ENCODE measurements at places on chromosomes 12 and 14.

DNA sequence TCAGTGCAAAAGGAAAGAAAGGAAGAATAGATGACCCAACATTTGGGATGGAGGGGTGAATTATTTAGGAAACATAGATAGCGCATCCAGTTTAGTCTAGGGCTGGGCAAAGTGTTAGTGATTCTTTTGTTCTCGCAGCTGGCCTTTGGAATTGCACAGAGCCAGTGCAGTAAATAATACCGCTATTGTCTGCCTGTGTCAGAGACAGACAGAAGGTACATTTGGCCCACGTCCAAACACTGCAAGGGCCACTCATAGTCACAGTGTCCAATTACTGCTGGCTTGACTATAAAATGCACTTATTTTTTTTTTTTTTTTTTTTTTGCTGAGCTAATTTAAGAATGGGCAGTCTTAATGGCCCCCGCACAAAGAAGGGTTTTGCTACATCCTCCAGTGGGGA, 638.6 kb downstream of the BCL11B start:
- DNase-seq = no peak

DNA sequence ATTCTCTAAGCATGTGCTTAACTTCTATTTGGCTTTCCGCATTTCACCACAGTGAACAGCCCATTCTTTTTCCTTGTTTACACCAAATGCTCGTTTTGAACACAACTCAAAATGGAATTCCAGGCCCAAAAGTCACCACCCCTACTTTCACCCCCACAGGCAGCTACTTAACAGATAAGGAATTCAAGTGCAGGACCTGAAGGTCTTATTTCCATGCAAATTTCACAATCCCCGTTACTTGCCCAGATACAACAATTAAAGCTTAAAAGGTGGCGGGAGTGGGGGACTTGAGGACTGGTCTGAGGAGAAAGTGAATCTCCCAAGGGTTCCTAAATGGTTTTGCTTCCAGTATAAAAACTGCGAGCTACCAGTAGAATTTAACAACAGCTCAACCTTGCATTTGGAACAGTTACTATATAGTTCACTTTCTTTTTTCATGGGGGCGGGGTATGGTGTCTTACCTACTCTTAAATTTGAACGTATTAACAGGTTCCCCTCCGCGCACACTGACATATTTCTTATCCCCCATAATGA, 3.7 kb downstream of the USP44 start:
- DNase-seq = peak; percentile 71

DNA sequence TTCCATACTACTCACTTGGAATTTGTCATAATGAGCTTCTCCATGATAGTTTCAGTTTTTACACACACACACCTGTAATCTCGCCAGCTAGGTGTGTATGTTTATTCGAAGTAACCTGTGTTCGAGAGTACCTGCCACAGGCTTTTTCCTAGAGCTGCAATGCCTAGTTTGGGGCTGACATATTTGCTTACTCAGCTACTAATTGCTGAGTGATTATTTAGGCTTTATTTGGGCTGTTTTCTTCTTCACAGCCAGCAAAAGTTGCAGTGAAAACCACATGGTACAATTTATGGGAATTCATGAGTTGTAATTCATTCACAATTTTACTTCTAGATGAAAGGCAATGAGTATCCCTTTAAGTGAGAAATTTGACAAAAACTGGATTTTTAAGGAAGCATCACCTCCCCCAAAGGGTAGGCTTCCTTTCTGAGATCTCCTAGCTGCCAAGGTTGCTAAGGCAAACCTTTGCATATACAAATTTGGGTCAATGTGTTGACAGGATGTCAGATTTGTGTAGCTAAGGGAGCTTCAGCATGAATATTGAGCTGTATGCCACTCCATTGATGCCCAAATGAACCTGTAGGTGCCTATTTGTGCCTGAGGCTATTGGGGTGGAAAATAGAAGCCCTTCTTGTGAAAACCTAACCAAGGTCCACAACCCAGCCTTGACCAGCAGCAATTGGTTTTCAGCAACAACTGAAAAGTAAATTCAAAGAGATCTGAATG, 108.7 kb upstream of the OTX2 start:
- no peak for DNase-seq

GRCh38 chr12:95002754-95003153, 743 bp downstream of the NDUFA12 start:
- DNase-seq = no peak

GRCh38 chr14:106067935-106068334, 541.6 kb downstream of the TMEM121 start:
- DNase-seq = no peak

GRCh38 chr14:69538766-69539165, 35.9 kb downstream of the CCDC177 start:
- no peak for DNase-seq

DNA sequence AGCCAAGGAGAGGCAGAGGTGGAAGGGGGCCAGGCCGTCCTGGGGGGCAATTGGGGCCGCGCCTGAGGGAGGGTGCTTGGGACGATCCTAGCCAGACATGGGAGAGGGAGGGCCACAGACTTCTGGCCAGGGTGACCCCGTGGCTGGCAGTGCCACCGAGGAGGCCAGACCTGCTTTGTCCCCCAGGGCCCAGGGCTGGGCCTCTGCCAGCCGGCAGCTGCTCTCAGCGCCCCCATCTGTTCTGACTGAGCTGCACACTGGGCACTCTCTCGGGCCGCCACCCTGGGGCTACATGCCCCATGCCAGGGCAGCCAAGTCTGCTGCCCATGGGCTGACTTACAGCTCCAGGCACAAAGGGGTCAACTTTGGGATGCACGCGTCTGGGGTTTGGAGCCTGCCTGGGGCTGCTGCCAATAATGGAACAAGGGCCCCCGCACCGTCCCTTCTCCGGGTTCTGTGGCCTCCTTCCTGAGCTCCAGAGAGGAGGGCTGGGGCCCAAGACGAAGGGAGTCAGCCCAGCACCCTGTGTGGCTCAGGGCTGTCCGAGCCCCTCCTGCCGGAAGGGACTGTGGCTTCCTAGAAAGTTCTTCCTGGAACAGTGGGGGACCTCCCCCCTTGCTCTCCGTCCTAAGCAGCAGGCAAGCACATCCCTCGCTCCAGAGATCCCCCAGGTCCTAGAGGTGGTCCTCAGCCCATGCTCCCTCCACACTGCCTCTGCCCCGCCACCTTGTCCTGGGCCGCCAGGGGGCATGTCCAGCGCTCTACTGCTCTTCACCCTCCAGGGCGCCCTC, 1.1 kb downstream of the ADSS1 start:
- peak; percentile 69 for DNase-seq

DNA sequence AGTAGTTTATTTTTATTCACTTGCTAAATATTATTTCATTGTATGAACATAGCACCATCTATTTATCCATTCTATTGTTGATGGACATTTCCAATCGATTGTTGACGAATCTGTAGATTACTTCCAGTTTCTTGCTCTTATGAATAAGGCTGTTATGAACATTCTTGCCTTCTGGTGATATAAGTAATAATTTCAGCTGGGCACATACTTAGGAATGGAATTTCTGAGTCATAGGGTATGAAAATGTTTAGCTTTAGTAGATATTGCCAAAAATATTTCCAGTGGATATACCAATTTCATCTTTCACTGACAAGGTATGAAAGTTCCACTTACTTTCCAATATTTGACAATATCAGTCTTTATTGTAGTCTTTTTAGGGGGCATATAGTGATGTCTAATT, 468.5 kb downstream of the ETNK1 start:
- no peak for DNase-seq

GRCh38 chr14:91253795-91254323, 9.4 kb upstream of the GPR68 start:
- peak; percentile 65 for DNase-seq

DNA sequence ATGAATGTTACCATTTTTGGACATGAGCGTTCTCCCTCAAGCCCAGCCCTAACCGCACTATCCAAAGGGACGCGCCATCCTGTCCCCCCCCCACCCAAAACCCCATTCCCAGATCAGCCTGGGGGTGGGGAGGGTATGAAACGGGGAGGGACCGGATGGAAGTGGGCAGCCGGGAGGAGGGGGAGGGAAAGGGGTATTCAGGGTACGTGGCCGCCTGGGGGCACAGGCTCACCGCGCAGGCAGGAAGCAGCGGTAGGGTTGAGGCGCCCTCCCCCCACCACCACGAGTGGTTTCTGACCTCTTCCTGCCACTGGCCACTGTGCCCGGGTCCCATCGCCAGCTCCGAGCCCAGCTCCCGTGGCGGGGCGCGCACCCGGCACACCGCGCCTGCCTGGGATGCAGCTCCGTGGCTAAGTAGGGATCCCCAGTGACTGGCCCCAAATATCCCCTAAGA, 1.4 kb downstream of the ACTN1 start:
- no peak for DNase-seq

DNA sequence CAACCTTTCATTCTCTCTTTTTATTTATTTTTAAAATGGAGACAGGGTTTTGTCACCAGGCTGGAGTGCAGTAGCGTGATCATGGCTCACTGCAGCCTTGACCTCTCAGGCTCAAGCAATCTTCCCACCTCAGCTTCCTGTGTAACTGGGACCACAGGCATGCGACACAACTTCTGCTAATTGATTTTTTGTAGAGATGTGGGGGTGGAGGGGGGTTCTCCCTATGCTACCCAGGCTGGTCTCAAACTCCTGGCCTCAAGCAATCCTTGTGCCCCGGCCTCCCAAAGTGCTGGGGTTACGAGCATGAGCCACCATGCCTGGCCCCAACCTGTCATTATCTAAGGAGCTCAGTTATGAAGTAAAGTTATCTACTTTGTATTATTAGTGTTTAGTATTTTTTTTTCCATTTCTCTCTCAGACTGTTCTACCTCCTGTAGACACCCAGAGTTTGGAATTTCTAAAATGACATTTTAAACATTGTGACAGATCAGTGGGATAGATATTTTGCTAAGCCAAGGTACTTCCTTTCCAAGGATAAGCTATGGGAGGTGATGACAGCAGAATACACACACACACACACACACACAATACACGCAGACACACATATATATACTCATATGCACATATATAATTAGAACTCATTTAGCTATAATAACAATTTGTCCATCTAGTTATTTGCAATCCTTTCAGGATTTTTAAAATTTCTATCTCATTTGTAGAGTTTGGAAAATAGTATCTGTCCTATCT, 2.1 kb upstream of the USP44 start:
- DNase-seq = no peak

DNA sequence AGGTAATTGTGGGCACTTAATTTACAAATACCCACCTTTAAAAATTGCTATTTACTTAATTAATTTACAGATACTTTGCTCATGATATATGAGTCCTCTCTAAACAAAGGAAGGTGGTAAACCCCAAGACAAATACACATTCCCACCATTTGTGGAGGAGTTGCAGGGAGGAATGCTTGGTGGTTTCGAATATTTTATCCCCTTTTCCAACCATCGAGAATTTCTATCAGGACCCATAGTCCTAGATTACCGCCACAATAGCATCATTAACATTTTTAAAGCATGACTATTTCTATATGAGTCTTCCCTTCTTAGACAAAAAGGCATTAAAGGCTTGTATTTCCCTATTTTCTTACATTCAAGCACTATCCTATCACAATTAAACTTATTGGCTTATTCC, 34.2 kb upstream of the PLEKHA5 start:
- DNase-seq = no peak

GRCh38 chr12:116714175-116714574, 23.7 kb downstream of the SPRING1 start:
- DNase-seq = no peak

DNA sequence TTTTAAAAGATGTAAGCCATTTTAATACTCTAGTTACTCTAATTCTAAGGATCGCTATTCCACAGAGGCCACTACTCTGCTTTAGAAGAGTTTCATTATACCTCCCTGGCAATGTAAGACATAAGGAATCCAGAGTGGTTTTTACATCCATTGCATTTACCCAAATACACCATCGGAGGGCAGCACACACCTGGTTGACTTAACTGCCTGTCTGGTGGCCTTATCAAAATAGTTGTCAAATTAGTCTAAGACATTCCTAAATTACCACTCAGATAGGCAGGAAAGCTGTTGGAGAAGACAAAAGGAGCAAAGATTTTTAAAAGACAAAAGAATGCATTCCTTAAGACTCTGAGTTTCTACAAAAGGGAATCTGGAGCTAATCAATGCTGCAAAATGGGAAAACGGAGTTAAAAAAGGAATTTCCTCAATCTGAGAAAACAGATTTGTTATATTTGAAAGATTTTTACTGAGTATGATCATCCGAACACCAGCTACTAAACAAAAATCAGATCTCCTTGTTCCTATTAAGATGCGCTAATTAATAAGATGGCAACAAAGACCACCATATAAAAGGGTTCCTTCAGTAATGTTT, 33.8 kb upstream of the FGD4 start:
- DNase-seq = peak; percentile 18

- no peak for DNase-seq
Measured at GRCh38 chr12:108629824-108630476, 3.7 kb downstream of the SELPLG start.

DNA sequence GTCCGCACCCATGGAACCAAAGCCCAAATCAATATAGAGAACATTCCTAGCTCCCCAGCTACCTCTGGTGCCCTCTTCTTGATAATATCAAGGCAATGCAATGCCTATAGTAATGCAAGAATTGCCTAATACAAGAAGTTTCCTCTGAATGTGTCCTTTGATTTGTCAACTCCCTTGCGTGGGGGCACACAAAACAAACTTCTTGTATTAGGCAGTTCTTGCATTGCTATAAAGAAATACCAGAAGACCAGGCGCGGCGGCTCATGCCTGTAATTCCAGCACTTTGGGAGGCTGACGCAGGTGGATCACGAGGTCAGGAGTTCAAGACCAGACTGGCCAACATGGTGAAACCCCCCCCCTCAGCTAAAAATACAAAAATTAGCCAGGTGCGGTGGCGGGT, 10.4 kb upstream of the ITPK1 start:
- no peak for DNase-seq

DNA sequence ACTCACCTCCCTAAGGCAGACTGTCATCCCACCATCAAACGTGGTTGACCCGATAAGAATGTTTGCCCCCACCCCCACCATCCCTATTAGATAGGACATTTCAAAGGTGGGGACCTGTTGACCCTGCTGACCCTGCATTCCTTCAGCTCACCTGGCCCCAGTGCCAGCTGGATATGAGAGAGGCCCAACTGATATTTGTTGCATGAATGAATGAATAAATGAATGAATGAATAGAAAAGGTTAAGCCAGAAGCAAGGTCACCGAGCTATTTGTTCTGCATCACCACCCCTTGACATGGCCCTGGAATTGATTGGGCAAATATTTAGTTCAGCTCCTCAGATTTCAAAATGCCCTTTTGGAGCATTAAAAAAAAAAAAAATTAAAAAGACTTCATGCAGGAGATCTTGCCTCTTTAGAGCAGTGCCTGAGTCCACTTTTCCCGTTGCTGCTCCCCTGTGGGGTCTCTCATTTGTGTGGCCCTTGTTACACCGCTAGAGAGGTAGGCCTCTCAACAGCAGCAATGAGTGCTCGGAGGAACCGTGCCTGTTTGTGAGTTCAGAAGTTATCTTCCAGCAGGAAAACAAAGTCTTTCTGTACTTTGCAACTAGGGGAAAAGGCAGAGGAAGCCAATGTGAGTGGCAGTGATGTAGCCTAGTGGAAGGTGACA, 8.5 kb upstream of the SERPINA5 start:
- no peak for DNase-seq

- DNase-seq = no peak
Measured at GRCh38 chr12:91777268-91777992, 368.2 kb downstream of the BTG1 start.

GRCh38 chr12:120290609-120291305, 946 bp downstream of the RNU4-2 start:
- DNase-seq = peak; percentile 68
